Sciatic nerve (tissue), 2 donors: ENCODE measurements at places on chromosomes 2 and 18.

- no peak for DNase-seq
These were observed 1374.5 kb upstream of the NXPH2 start for GRCh38 chr2:140154706-140155105.

- DNase-seq, result no peak
These were observed 249.8 kb downstream of the TXNL1 start for GRCh38 chr18:56388571-56388970.

DNA sequence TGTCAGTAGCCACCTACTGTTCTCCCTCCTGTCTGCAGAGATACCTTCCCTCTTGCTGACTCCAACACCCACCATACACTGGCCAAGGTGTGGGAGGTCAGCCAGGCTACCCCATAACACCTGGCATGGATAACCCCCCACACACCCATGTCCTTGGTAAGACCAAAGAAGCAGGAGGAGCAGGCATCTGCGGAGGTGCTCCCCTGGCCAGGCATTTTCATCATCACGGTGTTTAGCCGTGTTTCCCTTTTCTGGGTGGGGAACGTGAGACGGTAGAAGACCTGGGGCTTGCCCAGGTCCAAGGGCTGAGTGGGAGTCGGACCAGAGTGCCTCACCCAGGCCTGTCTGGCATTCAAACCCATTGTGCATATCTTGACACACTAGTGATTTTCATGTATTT, 150.3 kb downstream of the SMAD7 start:
- peak; percentile 35 for DNase-seq

- peak; percentile 27 for DNase-seq
These were observed 81.2 kb downstream of the ADD2 start for GRCh38 chr2:70686577-70687460.

- no peak for DNase-seq
These were observed 356.7 kb downstream of the CCDC85A start for GRCh38 chr2:56540467-56540866.

GRCh38 chr2:71548646-71549425, 95.5 kb downstream of the DYSF start:
- DNase-seq, result peak; percentile 83

DNA sequence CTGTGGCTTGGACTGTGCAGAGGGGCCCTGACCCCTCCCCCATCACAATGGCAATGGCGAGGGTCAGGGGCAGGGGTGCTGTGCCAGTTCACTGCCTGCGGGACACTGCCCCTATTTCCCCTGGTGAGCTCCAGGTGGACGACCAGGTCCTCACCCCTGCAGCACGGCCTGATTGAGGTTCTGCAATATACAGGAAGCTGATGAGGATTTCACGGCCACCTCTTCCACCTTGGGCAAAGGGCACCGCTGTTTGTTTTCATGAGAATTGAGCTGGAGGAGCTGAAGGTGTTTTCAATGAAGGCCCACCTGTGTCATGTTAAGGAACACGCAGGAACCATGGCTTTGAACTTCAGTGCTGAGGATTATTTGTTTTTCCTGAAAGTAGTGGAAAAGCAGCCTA, 96.3 kb downstream of the OSR1 start:
- no peak for DNase-seq

DNA sequence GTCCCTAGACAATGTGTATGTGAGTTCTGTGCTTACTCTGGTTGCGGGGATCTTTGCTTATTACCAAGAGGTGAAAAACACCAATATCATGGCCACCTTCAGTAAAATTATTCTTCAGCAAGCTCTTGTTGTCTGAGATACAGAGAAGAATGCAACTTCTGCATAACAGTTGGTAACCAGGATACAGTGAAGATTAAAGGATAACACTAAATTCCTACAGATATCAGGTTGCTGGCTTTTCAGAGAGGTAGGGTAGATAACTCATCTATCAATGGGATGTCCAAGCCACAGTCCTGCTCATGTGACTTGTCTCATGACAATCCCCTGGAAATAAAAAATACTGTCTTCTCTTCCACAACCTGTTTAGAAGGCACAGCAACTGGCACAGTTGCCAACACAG, 308.5 kb downstream of the TNS1 start:
- no peak for DNase-seq

GRCh38 chr2:72145289-72145657, 2.4 kb downstream of the CYP26B1 start:
- peak; percentile 66 for DNase-seq

GRCh38 chr2:150809103-150809502, 321.6 kb upstream of the RND3 start:
- no peak for DNase-seq

GRCh38 chr2:226544596-226545210, 254.9 kb downstream of the IRS1 start:
- no peak for DNase-seq

DNA sequence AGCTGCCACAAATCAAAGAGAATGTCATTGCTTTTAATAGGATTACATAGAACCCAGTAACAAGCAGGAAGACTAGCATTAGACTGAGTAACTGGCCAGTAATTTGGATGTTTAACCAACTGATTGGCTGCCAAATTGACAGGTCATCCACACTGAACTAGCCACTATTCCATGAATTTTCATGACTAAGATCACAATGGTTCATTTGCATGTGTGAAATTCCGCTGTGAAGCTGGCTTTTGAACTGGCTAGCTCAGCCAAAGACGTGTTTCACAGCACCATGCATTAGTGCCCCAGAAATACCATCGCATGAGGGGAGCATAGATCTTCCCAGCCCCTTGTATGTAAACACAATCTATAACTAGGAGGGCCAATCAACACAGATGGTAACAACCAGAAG, 649.8 kb downstream of the ARHGAP15 start:
- no peak for DNase-seq

GRCh38 chr2:128787616-128788015, 468.9 kb upstream of the HS6ST1 start:
- no peak for DNase-seq

DNA sequence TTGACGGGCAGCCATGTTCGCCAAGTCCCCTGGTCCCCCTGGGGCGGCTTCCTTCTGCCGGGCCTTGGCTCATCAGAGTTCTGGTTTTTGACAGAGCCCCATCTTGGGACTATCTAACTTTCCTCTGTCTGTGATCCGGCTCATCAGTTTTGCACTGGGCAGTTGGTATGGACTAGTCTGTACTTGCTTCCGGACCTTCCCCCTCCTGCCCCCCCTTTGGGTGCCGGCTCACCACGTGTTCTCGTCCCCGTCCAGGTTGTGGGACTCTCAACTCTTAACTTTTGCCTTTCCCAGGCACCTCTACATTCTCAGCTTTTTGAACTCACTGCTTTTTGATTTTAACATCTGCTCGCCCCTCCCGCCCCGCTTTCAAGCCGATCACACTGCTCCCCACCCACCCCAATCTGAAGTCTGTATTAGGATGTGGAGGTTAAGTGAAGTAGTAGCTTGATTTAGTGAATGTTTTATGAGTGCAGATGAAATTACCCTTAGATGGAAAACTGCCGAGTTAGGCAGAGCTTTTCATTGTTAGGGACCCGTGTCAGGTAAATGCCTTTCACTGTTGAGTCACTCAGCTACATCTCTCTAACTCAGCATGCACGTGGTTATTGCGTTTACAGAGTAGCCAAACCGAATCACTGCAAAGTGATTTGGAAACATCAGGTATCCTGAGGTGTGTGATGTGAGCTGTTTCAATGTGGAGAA, 874 bp downstream of the WDR43 start:
- DNase-seq, result peak; percentile 61

- DNase-seq, result no peak
These were observed 576.4 kb upstream of the PIK3C3 start for GRCh38 chr18:41378598-41378997.

- DNase-seq, result no peak
These were observed 167.3 kb upstream of the SKOR2 start for GRCh38 chr18:47418746-47419145.
